ENCODE measurements at places on chromosomes 2 and 18.

- no peak for DNase-seq
These were observed 1090.8 kb downstream of the BCL11A start for GRCh38 chr2:59462422-59463197.

DNA sequence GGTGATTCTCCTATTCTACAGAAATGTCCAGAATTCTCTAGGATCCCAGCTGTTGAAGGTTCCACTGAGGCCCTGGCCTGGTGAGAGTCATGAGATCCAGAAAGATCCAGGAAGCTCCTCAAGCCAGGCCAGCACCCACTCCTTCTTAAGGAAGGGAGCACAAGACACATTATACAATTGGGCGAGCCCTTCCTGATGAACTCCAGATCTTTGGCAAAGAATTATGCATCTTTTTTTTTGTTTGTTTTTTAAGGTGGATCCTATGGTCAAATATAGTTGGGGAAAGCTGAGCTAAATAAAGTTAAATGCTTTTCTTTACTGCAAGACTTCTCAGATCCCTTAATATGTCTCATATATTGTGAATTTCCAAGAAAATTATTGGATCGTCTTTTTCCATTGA lies 37.0 kb upstream of the LOXHD1 start:
- DNase-seq, result no peak

GRCh38 chr2:106076941-106077340 lies 117.2 kb downstream of the UXS1 start:
- DNase-seq, result no peak

- no peak for DNase-seq
These were observed 464.0 kb downstream of the FBXO15 start for GRCh38 chr18:73683409-73684238.

DNA sequence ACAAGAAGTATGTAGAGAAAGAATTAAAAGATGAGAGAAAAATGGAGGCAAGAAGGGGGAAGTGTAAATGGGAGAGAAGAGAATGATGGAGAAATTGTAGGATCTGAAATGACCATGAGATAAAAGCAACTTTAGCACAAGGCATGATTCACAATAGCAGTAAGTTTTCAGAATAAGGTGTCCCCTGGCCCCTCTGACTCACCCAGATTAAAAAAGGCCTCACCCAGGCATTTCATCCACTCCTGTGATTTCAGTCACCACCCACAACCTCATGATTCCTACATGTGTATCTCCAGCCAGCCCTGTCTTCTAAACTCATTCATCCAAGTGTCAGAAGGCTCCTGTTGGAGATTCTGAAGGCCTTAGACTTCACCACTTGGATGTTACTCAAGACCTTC lies 56.6 kb downstream of the SP100 start:
- DNase-seq, result no peak
